NCI-H460 (cell line): ENCODE measurements at places on chromosomes 3 and 15. TPM values are rescaled to one million over a fixed set of nuclear protein-coding genes. Genes with fewer than 3 reads are reported as not detected.

DNA sequence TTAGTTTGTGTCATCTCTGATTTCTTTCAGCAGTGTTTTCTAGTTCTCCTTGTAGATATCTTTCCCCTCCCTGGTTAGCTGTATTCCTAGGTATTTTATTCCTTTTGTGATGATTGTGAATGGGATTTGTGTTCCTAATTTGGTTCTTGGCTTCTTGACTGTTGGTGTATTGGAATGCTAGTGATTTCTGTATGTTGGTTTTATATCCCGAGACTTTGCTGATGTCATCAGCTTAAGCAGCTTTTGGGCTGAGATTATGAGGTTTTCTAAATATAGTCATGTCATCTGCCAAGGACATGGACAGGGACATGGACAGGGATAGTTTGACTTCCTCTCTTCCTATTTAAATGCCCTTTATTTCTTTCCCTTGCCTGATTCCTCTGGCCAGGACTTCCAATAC is 35.8 kb downstream of the MYO9A start:
- no peak for DNase-seq

GRCh38 chr15:77874063-77874462 is 203.4 kb downstream of the TBC1D2B start:
- DNase-seq, result no peak

- no peak for DNase-seq
These were observed 95.2 kb downstream of the KBTBD8 start for GRCh38 chr3:67093305-67093704.

DNA sequence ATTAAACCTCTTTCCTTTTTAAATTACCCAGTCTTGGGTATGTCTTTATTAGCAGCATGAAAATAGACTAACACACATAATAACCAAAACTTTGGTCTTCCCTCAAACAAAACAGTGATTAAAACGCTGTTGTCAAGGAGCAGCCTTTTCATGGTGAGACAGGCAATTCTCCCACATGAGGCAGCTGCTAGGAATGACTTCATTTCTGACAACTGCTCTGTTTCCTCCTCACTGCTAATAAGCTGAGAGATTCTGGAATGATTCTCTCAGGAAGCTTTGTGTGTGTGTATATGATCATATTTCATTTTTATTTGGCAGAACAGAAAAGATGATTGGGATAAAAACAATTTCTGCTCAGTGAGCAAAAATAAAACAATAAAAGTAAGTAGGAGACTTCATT is 580.6 kb upstream of the ADAMTS9 start:
- no peak for DNase-seq

DNA sequence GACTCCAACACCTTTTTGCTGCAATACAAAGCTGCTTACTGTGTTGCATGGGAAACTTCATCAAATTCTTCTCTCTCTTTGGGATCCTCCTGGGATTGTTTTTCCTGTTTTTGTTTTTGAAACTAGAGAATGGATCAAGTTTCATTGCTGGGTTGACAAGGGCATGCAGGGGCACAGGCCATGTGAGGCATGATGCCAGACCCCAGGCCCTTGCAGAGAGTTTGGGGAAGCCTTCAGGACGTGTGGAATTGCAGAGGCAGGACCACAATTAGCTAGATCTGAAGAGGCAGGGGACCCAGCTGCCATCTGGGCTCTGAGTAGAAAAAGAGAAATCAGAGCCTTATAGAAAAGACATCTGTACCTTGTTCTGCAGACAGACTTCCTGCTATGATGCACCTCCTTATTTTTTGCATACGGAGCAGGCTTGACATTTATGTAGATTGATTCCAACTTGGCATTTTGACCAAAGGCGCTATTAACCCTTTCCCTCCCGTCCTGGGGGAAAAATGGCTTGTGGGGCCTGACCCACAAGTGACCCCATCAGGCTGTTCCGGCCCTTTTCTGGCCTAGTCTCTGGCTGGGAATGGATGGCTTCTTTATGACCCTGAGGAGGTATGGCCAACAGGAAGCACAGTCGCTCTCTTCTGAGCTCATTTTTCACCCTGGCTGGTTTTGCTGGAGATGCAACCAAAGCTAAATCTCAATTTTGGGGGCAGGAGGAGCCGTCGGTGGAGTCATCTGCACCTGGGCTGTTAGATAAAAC is 44.3 kb upstream of the CHRNB4 start:
- no peak for DNase-seq

GRCh38 chr15:27955087-27955486 is 144.0 kb downstream of the OCA2 start:
- DNase-seq, result no peak

Gene COL6A6
- not detected in 2 replicates for total RNA-seq
